Activated T-cell treated with anti-CD3 and anti-CD28 coated beads, Interleukin-2, amount 50 U/mL, for 1 hour (primary cell): ENCODE measurements at places on chromosomes 13 and 19.
A peak's percentile ranks its signal among the peaks of the same experiment; 100 is the strongest.

DNA sequence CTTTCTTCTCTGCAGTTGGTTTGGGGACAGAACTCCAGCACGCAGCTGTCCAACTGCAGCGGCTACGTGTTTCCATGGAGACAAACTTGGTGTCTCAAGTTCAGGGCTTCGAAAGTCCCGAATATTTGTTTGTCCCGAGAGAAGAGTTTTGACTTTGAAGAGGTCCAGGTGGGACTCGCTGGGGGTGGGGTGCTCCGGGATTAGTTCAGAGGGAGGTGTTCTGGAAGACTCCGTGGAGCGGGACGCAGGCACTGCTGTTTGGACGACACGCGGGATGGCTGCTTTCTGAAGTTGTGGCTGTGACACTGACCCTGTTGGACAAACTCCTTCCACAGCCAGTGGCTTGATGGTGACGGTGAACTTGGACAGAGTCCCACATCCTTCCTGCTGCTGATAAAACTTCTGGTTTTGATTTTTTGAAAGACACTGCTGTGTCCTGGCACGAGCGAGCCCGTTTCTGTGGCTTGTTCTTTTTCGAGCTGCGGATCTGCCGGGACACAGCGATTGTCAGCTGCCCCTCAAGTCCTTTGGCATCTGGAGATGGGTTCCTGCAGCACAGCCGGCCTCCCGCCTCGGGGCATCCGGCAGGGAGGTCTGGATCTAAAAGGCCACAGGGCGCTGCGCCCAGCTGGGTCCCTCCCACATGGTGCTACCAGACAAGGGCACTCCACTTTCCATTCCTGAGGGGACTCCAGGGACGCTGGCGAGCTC lies 15.9 kb upstream of the RANBP3 start:
- DNase-seq = no peak

DNA sequence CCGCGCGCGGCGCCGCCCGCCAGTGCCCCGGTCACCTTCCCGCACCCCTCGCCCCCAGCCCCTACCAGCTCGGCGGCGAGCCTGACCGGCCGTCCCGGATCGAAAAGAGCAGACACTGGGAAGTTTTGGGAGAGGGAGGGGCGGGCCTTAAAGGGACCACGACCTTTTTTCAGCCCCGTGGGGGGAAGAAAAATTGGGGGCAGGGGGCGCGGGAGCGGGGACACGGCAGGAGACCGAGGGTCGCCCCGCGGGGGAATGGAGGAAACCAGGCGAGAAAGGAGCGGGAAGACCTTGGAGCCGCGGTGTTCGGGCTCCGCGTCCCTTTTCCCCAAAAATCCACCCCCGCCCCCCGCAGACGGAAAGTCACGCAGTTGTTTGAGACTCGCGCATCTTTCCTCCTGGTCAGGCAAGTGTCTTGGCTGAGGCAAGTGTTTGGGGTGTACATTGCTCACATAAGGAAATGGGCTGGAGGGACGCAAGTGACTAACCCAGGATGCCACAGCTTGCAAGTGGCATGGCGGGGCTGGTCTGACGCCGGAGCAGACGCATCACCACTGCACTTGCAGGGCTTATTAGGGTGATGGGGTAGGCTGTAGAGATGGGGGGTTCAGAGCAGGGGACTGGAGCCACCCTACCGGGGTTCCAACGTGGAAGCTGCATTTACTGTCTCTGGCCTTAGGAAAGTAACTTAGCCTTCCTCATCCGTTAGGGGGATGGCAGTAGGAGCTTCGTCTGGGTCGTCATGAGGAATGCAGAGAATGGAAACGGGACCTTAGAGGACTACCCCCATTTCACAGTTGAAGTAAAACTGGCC lies 2.7 kb upstream of the HNRNPL start:
- DNase-seq = peak; percentile 72

GRCh38 chr13:69882451-69882850 lies 225.2 kb upstream of the ATXN8OS start:
- no peak for DNase-seq

- no peak for DNase-seq
Measured at GRCh38 chr19:42143341-42144234, 11.3 kb upstream of the POU2F2 start.

DNA sequence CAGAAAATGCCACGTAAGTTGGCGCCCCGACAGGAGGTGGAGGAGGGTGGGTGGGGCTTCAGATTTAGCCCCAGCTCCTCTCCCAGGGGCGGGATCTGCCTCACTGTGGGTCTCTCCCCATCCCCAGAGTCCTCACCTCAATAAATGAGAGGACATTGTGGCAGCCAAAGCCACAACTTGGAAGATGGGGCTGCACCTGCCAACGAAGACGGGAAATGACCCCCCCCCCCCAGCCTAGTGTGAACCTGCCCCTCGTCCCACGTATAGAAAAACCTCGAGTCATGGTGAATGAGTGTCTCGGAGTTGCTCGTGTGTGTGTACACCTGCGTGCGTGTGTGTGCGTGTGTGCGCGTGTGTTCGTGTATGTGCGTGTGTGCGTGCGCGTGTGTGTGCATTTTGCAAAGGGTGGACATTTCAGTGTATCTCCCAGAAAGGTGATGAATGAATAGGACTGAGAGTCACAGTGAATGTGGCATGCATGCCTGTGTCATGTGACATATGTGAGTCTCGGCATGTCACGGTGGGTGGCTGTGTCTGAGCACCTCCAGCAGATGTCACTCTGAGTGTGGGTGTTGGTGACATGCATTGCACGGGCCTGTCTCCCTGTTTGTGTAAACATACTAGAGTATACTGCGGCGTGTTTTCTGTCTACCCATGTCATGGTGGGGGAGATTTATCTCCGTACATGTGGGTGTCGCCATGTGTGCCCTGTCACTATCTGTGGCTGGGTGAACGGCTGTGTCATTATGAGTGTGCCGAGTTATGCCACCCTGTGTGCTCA lies 1.5 kb upstream of the TRAPPC5 start:
- DNase-seq = peak; percentile 67
